CD4-positive, alpha-beta T cell treated with Interleukin-17A for 4 hours (primary cell): ENCODE measurements at places on chromosomes 6 and 20.

GRCh38 chr6:13586603-13587542, 12.5 kb downstream of the SIRT5 start:
- DNase-seq: no peak

GRCh38 chr6:130426066-130426721, 60.4 kb downstream of the TMEM200A start:
- no peak for DNase-seq

- DNase-seq: no peak
Observed at GRCh38 chr6:23245572-23245971, 676.2 kb downstream of the HDGFL1 start.

- DNase-seq: no peak
Observed at GRCh38 chr6:134058622-134059366, 6.4 kb upstream of the SLC2A12 start.

DNA sequence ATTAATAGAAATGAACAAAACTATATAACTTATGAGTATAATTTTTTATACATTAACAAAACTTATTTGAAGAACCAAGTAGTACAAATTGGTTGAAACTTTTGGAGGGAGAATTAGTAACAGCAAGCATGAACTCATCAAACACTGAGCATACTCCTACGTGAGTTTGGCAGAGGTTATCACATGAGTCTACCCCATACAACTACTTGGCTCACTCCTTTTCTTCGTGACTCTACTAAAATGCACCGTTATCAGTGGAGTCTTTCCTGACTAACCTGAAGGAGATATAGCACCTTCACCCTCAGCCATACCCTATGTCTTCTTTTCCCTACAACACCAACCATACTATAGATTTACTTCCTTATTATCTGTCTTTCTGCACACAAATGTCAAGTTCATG, 794.2 kb downstream of the TFAP2A start:
- no peak for DNase-seq

- DNase-seq: no peak
Observed at GRCh38 chr6:84798257-84798656, 33.9 kb upstream of the TBX18 start.
